ENCODE measurements at places on chromosomes 2 and 18.

DNA sequence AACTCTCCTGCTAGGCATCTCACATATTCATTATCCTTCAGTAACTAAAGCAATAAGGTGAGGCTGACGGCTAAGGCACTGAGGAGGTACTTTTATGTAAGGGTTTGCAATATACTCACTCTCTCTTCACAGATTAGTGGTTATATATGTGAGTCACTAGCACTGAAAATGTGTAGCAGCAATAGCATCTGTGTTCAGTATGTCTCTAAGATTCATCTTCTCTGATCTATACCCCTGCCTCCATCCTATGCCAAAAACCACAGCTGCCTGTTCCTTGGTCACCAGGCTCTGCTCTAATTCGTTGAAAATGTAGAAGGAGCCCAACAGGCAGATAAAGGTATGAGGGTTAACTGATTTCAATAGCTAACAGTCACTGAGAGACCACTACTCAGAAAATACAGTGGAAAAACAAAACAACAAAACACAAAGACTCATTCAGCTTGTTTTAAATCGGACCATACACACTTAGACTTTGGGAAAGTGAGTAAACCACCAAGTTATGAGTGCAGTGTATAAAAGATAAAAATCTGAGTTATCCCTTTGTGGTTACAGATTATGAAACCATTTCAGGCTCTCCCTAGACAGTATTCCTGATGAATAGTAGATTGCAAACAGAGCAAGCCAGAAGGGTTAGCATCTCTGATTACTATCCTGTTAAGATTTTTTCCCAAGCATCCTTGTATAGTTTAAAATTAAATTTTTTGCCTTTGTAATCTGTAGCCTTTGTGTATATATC lies 75.3 kb upstream of the CYP26B1 start:
- no peak for DNase-seq

DNA sequence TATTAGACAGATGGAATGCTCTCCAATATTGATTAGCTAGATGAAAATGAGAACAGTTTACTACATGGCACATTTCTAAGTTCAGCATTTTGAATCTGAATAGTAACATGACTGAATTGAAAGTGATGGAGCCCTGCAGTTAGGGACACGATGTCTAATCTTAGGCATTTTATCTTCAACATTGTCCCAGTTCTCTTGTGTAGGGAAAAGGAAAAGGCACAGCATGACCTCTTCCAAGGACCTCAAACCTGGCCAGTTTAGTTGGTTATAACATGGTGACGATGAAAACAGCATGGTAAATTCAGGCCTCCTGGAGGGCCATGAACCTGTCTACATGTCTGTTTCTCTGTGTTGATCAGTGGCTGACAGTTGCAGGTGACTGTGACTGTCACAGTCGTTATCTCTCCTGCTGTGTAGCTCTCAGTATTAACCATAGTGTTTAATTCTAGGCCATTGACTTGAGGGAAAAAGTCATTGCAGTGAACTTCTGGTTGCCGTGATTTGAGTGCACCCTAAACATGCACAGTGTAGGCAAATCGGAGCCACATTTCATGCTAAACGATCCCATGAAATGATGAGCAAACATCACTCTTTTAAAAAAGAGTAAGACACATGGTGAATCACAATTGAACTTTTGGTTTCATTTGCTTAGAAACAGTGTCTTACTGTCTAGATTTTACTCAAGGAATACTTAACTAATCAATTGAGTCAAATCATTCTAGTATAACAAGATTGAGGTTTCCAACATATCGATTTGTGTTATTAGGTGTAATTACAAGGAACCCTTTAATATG lies 129.7 kb downstream of the PHLPP1 start:
- no peak for DNase-seq

DNA sequence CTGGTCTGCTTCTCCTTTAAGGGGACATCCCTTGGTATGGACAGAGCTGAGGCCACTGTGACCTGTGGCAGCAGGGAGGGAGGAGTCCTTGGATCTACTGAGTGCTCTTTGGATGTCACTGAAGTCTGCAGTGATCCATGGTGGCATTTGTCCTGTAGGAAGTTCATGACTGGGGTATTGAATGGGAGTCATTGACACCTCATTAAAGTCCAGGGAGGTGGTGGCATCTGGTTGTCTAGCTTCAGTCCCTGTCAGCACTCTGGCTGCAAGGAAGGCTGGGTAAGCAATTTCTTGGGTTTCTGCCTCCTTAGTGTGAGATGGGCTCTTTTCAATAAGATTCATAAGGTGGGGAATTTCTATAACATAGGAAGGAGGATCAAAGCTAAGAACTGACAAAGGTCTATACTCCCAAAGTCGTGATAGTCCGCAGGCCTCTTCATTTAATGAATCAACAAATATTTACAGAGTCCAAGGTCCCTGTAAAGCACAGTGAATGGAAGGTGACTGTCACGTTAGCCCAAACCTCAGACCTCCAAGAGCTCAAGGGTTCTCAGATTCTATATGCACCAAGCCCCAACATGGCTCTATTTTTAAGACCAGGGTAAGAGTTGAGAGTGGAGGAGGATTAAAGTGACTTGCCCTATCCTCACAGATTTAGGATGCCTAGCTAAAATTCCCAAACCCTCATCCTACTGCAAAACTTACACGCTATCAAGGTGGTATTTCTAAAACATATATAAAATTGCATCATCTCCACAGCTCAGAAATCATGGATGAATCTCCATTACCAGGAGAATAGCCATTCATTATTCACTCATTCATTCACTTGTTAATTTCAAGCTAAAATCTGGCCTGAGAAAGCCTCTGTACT lies 40.2 kb downstream of the THNSL2 start:
- no peak for DNase-seq

GRCh38 chr2:96636551-96637171 lies 1.5 kb downstream of the KANSL3 start:
- DNase-seq = no peak

GRCh38 chr2:137960223-137960622 lies 4.0 kb upstream of the HNMT start:
- DNase-seq = no peak

- no peak for DNase-seq
These were observed 74.0 kb downstream of the FRZB start for GRCh38 chr2:182792441-182792840.

GRCh38 chr2:71060871-71061270 lies 7.6 kb upstream of the NAGK start:
- DNase-seq = no peak

DNA sequence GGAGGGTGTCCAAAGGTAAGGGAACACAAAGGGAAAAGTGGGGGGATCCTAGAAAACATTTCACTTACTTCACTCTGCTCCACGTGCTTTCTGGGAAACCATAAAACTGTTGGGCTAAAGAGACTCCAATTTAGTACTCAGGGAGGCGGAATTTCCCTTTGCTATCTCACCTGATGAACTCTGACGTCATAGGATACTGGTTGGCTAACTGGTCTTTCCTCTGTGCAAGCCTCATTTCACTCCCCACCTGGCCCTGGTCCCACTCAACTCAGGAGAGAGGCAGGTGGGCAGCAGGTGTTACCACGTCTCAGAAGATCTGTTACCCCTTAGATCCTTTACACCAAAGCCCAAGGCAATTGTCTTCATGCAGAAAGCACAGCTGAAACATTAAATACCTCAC lies 51.8 kb upstream of the PMAIP1 start:
- DNase-seq = no peak

DNA sequence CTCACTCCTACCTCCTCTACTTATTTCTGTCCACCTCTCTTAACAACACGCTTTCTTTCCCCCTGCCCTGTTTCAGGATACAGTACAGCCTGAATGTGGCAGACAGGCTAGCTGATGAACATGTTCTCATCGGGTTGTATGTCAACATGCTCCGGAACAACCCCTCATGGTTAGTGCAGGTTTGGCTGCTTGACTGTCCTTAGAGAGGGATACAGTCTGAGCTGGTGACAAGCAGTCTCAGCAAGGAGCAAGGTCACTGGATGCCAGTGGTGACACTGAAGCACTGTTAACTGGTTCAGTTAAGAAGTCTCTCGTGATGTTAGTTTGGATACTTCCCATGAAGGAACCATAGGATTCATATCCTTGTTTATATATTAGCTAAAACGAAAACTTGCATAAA lies 128.6 kb downstream of the DTNA start:
- no peak for DNase-seq

DNA sequence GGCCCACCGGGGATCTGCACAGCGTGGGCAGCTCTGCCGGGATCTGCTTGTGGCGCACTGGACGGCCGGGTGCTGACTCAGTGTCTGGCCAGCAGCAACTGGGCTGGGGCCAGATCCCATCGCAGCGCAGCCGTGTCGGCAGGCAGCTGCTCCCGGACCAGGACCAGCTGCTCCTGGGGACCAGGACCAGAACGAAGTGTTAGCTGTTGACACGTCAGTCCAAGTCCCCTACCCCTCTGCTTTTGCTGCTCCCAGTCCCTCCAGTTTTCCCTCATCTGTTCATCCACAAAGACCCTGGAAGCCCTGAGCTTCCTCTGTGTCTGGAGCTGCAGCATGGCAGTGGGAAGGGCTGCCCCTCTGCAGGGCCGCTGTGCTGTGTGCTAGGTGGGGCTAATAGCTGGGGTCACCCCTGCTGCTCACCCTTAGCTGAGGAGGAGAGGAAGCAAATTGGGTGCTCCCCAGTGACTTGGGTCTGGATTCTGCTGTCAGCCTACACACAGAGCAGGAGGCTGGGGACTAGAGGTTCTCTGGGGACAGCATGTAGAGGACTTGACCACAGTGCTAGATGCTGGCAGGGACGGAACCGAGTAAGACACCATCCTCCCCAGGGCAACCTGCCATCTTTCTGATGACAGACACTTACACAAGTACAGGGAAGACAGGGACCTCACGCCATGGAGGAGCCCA lies 16.9 kb upstream of the KIF1A start:
- no peak for DNase-seq

DNA sequence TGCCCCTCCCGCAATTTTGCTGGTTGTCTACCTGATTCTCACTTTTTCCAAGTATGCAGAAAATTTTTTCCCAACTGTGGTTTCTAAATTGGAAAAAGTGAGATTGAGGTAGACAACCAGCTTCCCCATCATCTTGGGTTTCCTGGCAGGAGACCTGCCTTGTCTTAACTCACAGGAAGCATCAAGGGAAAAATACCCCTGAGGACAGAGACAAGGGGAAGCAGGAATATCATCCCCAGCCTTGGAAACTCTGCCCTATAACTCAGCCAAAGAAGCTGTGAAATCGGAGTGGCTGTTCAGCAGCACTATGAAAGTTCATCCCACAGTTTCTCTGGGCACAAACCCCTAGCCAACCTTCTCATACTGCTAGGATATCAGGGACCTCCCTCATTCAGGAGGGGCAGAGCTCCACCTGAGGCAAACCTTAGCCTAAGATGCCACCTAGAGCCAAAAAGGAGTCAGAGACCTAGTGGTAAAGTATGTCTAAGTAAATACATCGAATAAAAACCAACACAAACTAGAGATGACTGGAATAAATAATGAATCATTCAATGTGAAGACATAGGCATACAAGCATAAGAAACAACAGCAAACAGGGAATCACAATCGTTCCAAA lies 68.2 kb downstream of the ZSWIM2 start:
- DNase-seq = no peak

DNA sequence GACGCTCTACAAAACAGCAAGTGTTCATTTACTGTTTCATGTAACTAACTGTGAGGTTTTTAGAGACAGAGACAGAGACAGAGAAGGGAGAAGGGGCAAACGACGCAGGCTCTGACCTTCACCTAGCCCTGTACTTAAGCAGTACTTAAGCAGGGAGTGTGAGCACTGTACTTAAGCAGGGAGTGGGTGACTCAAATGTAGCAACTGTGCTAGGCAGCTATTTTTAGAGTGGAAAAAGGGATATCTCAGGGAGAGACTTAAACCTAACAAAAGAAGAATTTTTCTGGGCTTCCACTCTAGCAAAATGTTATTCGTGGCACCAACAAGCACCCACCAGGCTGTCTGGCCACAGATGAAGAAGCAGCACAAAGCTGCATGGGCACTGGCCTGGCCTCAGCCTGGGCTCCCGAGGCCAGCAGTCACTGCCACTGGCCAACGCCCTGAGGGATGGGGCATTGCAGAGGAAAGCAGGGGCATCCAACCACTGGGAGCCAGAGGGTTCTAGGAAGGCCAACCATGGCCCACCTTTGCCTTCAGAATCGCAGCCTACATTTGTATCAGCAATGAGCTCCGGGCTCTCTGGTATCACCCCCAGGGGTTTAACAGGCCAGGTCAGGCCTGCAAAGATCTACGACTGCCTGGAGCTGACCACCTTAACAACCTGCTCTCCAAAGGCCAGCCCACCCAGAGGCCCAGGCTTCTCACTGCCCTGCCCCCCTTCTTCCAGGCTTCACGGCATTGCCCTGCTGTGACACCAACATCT lies 154.3 kb downstream of the TTC32 start:
- DNase-seq = no peak

GRCh38 chr2:25050128-25050527 lies 8.3 kb downstream of the EFR3B start:
- no peak for DNase-seq

GRCh38 chr2:85914922-85915321 lies 26.1 kb upstream of the ST3GAL5 start:
- no peak for DNase-seq

DNA sequence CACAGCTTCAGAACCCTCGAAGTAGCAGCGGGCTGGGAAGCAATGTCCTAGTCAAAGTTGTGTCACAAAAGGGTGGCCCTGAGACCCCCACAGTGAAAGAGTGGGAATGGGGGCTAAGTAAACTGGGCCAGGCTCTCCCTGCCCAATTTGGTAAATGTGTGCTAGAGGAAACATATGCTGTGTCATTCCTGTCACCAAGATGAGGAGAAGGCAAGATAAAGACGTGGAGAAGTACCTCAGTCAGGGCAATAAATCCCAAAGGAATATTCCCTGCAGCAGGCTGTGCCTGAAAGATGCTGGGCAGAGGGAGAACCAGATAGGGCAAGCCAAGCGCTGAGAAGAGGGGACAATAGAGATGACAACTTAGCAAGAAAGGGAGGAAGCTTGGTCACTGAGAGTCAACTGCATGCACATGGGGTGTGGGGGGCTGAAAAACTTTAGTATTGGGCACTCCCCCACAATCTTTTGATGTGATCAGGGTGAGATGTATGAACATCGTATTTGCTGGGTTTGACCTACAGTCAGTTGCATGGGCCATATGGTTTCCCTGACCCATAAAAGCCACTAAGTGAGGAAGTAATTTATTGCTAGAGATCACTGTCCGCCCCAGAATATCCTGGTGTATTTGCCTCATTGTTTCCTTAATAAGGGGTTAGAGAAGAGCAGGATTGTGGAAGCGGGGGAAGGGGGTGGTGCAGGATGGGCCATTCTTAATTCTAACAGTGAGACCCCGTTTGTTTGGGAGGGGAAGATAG lies 49.9 kb upstream of the CXCR4 start:
- DNase-seq = no peak

DNA sequence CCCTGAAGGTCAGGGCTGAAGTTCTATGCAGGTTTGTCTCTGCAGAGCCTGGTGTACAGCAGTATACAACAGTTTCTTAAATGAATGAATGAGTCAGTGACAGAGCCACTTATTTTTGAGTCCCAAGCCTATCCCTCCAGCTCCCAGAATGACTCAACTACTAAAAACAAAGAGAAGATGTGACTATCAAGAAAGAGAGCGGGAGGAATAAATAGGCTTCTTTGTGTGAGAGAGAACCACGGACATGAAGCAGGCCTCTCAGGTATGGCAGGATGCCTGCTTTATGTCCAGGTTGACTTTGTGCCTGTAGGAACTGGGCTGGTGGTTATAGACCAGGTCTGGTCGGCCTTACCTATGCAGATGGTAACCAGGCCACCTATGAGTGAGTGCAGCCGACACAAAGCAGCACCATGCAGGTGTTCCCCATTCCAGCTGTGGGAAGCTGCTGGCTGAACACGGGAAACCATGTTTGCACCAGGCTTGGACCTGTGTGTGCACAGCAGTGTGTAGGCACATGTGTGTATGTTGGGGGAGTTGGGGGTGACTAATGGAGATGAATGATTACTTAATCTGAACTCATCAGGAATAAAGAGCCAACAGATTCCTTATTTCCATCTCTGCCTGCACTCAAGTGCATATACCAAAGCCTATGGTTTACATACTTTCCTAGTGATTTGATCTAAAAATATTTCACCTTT lies 171.0 kb downstream of the OSR1 start:
- DNase-seq = no peak

Measured in chondrocyte (in vitro differentiated cells).